ENCODE measurements at places on chromosomes 11 and 22. TPM values are rescaled to one million over a fixed set of nuclear protein-coding genes. Genes with fewer than 3 reads are reported as not detected.
A peak's percentile ranks its signal among the peaks of the same experiment; 100 is the strongest.

Gene MPZL2
- 3.2 TPM for total RNA-seq

- no peak for DNase-seq
- no peaks in the 10 kb centered on the region for H3K27me3 ChIP-seq
- no peak overlapping the region for H3K4me3 ChIP-seq
- no peak overlapping the region for H3K27ac ChIP-seq
- peaks cover 24% of the 10 kb centered on the region for H3K4me1 ChIP-seq
Measured at GRCh38 chr22:42967933-42968332, 47.0 kb downstream of the PACSIN2 start.

DNA sequence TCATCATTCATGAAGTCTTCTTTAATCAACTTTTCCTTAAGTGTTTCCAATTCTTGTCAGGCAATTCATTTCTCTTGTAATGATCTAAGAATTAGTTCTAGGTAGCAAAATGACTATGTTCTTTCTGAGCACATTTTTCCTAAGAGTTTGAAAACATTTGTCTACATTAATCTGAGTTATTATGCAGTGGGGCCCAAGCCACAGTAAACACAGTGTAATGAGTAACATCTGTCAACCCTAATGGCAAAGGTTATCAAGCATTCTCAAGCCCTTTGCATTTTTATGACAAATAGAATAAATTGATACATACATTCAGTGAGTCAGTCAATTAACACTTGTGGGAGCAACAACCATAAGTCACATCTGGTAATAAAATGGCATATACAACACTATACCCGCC is 106.7 kb upstream of the ZC3H12C start:
- peaks cover 19% of the 10 kb centered on the region for H3K4me1 ChIP-seq
- no peaks in the 10 kb centered on the region for H3K27me3 ChIP-seq
- H3K27ac ChIP-seq: no peak overlapping the region
- DNase-seq: no peak
- no peaks in the 10 kb centered on the region for H3K36me3 ChIP-seq

DNA sequence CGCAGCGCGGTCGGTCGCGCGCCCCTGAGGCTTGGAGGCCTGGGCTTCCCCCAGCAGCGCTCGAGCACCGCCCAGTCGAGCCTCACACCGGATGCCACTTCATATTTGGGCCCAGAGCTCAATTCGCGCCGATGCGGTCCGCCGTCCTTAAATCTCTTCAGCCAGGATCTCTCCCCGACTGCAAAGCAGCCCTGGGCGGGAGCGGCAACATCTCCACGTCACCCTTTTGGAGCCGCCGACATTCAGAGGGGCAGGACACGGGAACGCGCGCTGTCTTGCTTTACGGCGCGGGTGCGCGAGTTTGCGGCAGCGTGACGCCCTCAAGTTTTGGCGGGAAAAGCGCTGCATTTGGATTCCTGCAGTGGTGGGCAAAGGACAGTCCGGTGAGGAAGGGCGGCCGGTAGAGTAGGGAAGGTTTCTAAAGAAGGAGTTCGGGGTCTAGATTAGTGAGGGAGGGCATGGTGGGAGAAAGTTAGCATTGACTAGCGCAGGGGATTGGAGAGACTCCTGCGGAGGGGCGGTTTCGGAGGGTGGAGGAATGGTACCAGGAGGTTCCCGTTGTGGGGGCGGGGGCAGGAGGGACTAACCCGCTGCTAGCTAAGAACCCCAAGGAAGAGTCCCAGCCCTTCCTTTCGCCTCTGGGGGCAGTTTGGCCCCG is 796 bp downstream of the CHEK1 start:
- H3K4me1 ChIP-seq: peaks cover 7% of the 10 kb centered on the region
- peaks cover 3% of the 10 kb centered on the region for H3K36me3 ChIP-seq
- H3K27ac ChIP-seq: peak overlapping the region; percentile 97
- H3K4me3 ChIP-seq: peak overlapping the region; percentile 81

GRCh38 chr22:38347944-38348750 is 30.9 kb upstream of the CSNK1E start:
- no peak overlapping the region for H3K4me3 ChIP-seq
- H3K4me1 ChIP-seq: no peaks in the 10 kb centered on the region
- no peaks in the 10 kb centered on the region for H3K36me3 ChIP-seq

DNA sequence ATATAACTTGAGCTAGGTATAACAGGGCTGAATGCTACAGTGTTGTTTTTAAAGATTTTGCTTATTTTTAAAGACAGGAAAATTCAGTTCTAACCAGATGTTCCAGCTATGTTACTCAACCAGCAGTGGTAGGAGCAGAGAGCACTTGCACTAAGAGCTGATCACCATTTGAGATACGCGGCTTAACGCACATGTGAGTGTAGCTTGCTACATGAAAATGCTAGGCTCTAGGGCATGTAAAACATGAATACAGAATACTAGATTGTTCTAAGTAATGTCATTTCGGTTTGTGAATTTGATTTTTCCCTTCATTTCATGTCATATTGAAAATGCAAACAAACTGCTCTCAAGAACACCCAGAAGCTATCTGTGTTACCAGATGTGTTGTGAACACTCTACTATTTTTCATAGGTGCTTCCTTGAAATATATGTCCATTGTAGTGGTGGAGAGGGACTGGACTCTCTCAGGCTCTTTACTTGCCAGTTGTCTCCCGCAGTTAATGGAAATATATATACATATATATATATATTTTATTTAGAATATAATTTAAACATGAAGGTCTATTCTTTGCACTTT is 10.8 kb upstream of the TECTA start:
- no peak overlapping the region for H3K27ac ChIP-seq
- H3K27me3 ChIP-seq: no peaks in the 10 kb centered on the region
- no peak overlapping the region for H3K4me3 ChIP-seq

GRCh38 chr11:4072668-4073285 is 21.8 kb upstream of the RRM1 start:
- no peaks in the 10 kb centered on the region for H3K27me3 ChIP-seq
- no peak overlapping the region for H3K27ac ChIP-seq
- H3K4me1 ChIP-seq: no peaks in the 10 kb centered on the region
- peaks cover 5% of the 10 kb centered on the region for H3K36me3 ChIP-seq
